ENCODE measurements at places on chromosomes 3 and 15.

- DNase-seq: no peak
Measured at GRCh38 chr3:160078533-160078932, 89.9 kb downstream of the IL12A start.

GRCh38 chr15:20295238-20295811 lies 246.3 kb downstream of the GOLGA6L6 start:
- DNase-seq: no peak

GRCh38 chr3:16311960-16312451 lies 47.0 kb downstream of the OXNAD1 start:
- peak; percentile 52 for DNase-seq

GRCh38 chr15:97545799-97546198 lies 414.7 kb upstream of the ARRDC4 start:
- no peak for DNase-seq

DNA sequence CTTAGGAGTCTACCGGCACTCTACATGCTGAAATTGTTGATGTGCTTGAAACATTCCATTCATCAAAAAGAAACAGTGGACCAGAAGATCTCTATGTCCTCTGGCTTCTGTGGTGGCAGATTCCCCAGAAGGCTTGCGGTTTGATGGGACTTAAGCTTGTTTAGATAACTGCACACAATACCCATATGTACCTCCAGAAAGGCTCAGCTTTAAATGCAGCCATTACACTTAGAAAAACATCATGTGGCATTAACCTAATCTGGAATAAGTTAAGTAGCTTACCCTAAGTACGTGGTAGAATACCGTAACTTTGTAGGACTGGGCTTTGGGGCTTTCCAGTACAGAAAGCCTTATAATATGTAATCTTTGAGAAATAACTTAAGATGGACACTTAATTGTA lies 187.3 kb downstream of the RBMS3 start:
- DNase-seq: no peak

DNA sequence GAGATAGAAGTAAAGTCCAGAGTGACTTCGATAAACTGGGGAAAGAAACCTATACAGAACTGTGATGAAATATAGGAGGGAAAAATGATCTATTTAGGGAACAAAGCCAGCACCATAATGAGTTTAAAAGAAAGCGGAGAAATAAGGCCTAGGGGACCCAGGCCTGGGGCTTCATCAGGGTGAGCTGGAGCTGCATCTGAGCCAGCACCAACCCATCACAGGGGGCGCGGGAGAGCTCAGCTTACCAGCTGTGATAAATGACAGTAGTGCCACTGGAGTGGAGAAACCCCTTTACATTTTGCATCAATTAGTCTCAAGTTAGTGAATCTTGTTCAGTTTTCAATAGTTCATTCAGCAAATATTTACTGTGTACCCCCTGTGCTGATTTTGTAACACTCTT lies 21.3 kb downstream of the PODXL2 start:
- no peak for DNase-seq

- no peak for DNase-seq
Measured at GRCh38 chr3:30657914-30658313, 51.5 kb downstream of the TGFBR2 start.

DNA sequence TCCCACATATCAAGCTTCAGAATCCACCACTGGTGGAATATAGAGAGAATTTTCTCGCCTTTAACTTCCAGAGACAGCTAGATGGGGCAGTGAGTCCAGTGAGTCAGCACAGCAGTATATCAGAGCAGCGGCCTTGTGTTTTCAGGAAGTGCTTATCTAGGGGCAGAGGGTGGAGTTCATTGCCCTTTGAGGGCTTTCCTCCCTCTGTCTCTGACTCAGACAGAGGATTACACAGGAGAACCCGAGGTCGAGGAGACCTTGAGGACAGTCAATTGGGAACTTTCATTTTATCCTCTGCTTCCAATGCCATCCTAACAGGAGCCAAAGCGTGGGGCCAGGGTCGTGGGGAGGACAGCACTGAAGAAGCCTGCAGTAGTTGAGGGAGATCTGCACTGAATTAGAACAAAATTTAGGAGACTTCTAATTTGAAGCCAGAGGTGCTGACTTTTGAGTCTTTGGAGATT lies 109.6 kb upstream of the UMPS start:
- peak; percentile 14 for DNase-seq

- no peak for DNase-seq
Measured at GRCh38 chr3:151841801-151842200, 27.9 kb downstream of the AADAC start.

DNA sequence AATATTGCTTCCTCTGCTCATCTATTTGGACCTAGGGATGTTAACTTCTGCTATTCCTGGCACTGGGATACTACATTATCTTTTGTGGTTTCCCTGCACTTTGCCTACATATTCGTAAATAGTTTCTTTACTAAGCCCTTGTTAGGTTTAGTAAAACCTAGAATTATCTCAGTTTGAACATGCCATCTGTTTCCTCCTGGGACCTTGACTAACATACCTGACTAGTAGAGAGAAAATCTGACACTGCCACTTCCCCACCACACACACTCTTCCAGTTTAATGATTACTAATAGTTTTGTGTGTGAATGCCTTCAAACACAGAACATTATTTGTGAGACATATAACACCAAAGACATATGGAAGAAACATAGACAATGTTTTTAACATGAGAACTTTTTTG lies 28.2 kb upstream of the SOX2 start:
- DNase-seq: no peak

GRCh38 chr3:15440891-15441290 lies 13.5 kb downstream of the EAF1 start:
- no peak for DNase-seq

DNA sequence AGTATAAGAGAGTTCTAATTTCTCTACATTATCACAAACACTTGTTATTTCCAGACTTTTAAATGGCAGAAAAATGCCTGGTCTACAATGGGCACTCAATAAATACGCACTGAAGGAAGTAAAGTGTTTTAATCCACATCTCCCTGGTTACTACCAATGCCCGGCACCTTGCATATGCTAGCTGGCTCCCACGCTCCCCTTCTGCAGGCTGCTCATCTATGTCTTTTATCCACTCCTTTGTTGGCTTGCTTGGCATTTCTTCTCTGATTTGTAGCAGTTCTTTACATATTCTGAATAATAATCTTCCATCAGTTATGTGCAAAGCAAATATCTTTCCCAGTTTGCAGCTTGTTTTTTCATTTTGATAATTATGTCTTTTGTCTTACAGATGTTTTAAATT lies 74.6 kb upstream of the PRR23E start:
- no peak for DNase-seq

GRCh38 chr15:61916104-61916503 lies 144.1 kb downstream of the VPS13C start:
- no peak for DNase-seq

GRCh38 chr3:150094150-150094933 lies 123.6 kb upstream of the PFN2 start:
- DNase-seq: no peak

GRCh38 chr3:127461286-127461910 lies 129.1 kb downstream of the TPRA1 start:
- no peak for DNase-seq

- DNase-seq: peak; percentile 89
Measured at GRCh38 chr3:46488735-46489361, 8.9 kb upstream of the RTP3 start.

DNA sequence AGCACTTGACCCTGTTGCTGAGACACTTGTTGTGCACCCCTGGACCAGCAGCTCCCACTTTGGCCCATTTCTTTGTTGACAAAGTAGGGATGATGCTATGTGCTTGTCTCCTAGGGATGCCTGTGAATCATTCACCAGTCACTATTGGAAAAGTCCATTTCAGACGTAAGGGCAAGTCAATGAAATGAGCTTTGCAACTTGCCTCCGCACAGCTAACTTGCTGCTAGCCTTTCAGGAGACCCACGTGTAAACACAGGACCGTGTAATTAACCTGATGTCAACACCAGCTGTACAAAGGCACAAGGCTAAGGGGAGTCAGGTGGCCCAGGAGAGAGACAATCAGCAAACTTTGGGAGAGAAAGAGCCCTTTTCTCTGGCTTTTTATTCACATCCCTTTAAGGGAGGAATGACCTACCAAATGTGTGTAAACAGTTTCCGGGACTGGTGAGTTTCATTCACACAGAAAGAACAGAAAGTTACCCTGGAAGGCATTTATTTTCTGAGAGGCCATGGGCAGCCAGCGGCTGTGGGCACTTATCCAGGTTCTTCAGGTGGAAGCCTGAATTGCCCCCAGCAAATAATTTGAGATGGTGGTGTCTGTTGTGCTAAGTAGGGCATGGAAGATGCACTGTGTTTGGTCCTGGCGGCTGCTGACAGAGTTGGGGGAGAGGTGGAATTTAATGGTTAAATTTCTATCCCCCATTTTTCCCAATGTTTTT lies 54.0 kb downstream of the TIPARP start:
- no peak for DNase-seq

GRCh38 chr15:94269954-94270353 lies 38.6 kb downstream of the MCTP2 start:
- DNase-seq: no peak

DNA sequence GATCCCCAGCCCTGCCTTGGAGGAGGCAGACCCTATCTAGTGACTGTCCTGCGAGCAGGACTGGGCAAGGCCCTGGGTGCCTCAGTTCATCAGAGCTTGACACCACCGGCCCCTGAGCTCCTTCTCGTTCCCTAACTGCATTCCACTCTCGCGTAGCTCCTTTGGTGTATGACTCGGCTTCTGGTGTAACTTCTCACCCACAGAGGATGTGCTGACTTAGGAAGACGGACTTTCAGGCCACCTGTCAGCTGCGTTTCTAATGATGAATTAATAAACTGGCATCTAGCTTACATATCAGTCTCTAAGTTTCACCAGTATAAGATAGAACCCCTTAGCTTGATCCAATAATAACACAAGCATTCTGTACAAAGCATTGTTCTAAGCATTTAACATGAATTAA lies 17.5 kb downstream of the ABCF3 start:
- DNase-seq: no peak

GRCh38 chr15:57522148-57522547 lies 69.6 kb upstream of the MYZAP start:
- no peak for DNase-seq

- DNase-seq: no peak
Measured at GRCh38 chr3:146948186-146948585, 343.0 kb upstream of the PLSCR5 start.

- no peak for DNase-seq
Measured at GRCh38 chr3:45562027-45562426, 32.5 kb upstream of the LIMD1 start.
